ENCODE measurements at places on chromosomes 5 and 9.

GRCh38 chr9:37927601-37928551 lies 23.9 kb upstream of the SLC25A51 start:
- no peak for DNase-seq

GRCh38 chr5:1853531-1853930 lies 29.2 kb downstream of the IRX4 start:
- no peak for DNase-seq

GRCh38 chr9:86175743-86176456 lies 76.5 kb upstream of the GOLM1 start:
- DNase-seq = no peak

- no peak for DNase-seq
Observed at GRCh38 chr5:90956511-90957097, 398.0 kb downstream of the ADGRV1 start.

DNA sequence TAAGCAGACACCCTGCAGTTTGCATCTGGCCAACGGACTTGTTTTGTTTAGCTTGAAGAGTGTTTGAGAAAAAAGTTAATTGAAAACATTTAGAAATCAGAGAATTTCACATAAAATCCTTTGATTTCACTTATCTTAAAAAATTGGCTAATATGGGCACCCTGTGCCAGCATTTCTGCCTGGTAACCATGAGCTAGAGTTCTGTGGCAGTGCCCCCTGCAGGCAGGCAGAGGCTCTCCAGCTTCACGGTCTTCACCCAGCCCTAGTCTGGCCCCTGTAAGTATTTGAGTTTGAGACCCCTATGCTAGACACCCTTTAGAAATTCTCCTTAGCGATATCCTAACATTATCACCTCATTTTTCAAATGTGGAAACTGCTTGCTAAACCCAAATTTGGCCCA lies 18.8 kb upstream of the FANCC start:
- DNase-seq = peak; percentile 20

DNA sequence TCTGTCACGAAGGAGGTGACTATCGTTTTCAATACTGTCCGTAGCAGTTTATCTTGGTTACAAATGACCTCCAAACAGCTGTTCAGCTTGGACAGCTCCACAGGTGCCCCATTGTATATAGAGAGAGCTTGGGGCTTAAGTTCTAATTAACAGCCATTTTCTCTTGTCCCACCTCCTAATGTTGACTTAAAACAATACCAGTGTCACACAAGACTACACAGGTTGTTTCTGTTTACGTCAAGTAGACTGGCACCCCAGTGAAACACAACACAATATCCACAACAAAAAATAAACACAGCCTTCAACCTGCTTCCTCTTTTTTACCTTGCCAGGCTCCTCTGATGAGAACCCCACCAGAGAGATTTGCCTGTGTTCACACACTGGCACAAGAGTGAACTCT lies 39.8 kb upstream of the TLE1 start:
- DNase-seq = no peak
